Osteoblast (primary cell): ENCODE measurements at places on chromosomes 2 and 18. TPM values are rescaled to one million over a fixed set of nuclear protein-coding genes. Genes with fewer than 3 reads are reported as not detected.

GRCh38 chr18:56124186-56124585, 514.2 kb downstream of the TXNL1 start:
- H3K27ac ChIP-seq: peak overlapping the region; percentile 74
- H3K4me1 ChIP-seq: peaks cover 24% of the 10 kb centered on the region
- H3K27me3 ChIP-seq: no peaks in the 10 kb centered on the region
- H3K36me3 ChIP-seq: no peaks in the 10 kb centered on the region
- H3K4me3 ChIP-seq: no peak overlapping the region

GRCh38 chr2:1022178-1022577, 71.5 kb downstream of the SNTG2 start:
- H3K36me3 ChIP-seq: no peaks in the 10 kb centered on the region
- no peak overlapping the region for H3K27ac ChIP-seq
- peaks cover 6% of the 10 kb centered on the region for H3K4me1 ChIP-seq

DNA sequence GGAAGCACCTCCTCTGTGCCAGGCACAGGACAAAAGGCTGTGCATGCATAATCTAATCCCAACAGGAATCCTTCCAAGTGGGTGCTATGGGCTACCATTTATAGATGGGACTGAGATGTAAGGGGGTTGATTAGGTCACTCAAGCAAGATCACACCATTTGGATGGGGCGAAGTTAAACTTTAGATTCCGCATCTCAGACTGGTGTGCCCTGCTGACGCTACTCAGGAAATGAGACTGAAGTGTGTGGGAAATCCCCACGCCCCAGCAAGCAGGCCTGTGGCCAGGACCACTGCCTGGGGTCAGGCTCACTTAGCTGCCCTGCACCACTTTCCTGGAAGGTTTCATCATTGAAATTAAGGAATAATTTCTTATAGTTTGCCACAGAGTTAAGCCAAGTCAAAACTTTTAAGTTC, 70.5 kb upstream of the PPP1CB start:
- H3K27ac ChIP-seq: no peak overlapping the region
- no peaks in the 10 kb centered on the region for H3K36me3 ChIP-seq
- peaks cover 16% of the 10 kb centered on the region for H3K4me1 ChIP-seq
- H3K27me3 ChIP-seq: no peaks in the 10 kb centered on the region

DNA sequence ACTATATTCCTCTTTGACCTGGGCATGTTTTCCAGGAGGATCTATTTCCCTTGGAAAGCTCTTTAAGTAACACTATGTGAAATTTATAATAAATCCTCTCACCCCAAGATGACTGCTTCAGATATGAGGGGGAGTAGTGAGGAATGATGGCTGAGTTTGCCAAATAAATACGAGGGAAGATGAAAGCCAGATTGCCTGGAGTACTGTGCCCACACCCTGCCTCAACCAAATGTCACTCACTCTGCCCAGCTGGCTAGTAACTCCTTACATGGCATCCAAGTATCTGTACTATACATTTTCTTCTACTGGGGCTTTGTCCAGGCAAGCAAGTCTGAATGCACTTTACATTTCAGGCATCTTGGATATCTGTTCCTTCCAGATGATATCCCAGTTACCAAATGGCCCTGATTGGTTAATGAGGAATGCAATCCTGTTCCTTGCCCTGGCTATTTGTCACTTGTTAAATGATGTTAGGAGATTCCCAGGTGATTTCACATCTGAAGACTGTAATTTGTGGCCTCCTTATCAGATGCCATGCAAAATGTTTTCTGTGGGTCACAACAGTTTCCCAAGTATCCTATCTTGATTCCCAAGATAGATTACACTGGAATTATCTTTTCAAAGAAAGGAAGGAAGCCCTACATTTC, 191.8 kb downstream of the IKZF2 start:
- H3K27me3 ChIP-seq: no peaks in the 10 kb centered on the region
- peak overlapping the region; percentile 23 for H3K27ac ChIP-seq
- H3K4me1 ChIP-seq: peaks cover 11% of the 10 kb centered on the region
- no peak for DNase-seq

ANKRD36B gene
- total RNA-seq: 49.9 and 60.4 TPM in 2 replicates

DNA sequence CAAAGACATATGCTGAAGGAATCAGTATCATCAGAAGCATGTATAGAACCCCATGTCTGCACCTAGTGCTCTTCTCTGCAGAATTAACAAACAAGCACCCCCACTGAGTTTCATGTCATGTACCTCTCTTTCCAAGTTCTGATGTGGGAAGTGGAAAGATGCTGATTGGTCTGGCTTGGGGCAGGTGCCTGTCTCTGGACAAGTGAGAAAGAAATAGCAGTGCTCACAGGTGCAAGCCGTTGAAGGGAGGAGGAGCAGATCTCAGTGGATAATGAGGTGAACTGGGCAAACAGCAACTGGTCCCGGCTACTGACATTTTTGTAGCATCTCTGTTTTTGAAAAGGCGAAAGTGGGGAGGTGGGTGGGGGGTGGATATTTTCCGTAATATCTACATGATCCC, 17.5 kb upstream of the ACVR1 start:
- H3K27ac ChIP-seq: no peak overlapping the region
- peaks cover 11% of the 10 kb centered on the region for H3K4me1 ChIP-seq
- no peaks in the 10 kb centered on the region for H3K27me3 ChIP-seq
- no peak for DNase-seq
- H3K4me3 ChIP-seq: no peak overlapping the region

GRCh38 chr2:152062125-152063091, 36.4 kb downstream of the CACNB4 start:
- H3K27ac ChIP-seq: peak overlapping the region; percentile 41
- DNase-seq: peak; percentile 90
- peak overlapping the region; percentile 3 for H3K4me3 ChIP-seq
- no peaks in the 10 kb centered on the region for H3K36me3 ChIP-seq
- H3K27me3 ChIP-seq: peaks cover 51% of the 10 kb centered on the region

MAPRE3 gene
- total RNA-seq: 6.5 TPM in 2 replicates

ABCG5 gene
- not detected in 2 replicates for total RNA-seq
